ENCODE measurements at places on chromosomes 4 and X.

- no peak for DNase-seq
These were observed 38.8 kb downstream of the KDR start for GRCh38 chr4:55086578-55086977.

DNA sequence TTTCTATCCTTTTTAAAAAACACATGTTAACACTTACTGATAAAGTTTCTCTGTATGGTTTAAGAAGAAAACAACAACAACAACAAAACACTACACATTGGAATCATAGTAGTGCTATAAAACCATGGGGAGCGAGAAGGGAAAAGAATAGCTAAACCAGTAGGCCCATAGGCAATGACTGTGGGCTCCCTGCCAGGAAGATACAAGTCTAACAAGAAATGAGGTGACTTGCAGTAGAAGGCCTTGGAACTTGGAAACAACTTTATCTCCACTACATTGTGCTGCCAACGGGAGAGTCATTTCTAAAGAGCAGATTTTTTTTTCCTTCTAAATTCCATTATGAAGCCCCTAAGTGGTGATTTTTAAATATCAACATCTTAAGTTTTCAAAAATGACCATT, 78.0 kb downstream of the GPC4 start:
- DNase-seq, result no peak

- DNase-seq, result no peak
These were observed 283.2 kb downstream of the DCHS2 start for GRCh38 chr4:154208424-154208823.

- no peak for DNase-seq
These were observed 215.7 kb downstream of the GC start for GRCh38 chr4:71568131-71568530.

Data from HuH-7 (cell line).